ENCODE measurements at places on chromosomes 4 and X.

DNA sequence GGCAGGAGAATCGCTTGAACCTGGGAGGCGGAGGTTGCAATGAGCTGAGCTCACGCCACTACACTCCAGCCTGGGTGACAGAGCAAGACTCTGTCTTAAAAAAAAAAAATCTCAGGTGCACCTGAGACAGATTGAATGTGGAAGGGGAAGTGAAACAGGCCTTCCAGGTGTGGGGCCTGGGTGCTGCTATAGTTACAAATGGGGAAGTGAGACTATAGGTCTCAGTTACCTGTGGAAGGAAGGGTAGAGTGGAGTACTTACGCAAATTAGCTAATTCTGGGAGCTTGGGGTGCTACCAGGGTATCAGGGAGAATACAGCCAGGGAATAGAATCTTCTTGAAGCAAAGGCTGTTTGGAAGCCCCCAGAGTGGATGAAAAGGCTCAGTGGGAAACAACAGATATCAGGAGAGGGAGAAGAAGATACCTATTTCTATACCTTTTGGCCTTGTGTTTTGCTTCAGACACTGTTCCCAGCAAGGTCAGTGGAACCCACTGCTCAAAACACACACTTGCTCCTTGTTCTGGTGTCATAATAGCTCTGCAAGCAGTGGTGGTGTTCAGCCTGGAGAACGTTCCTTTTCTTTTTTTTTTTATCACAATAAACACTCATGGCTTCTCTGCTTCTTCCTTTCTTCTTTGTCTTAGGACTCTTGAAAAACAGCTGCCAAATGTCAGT is 7.0 kb downstream of the CD38 start:
- DNase-seq: no peak
- peak overlapping the region; percentile 50 for H3K27ac ChIP-seq
- no peak overlapping the region for H3K4me3 ChIP-seq
- no peaks in the 10 kb centered on the region for H3K36me3 ChIP-seq
- H3K27me3 ChIP-seq: no peaks in the 10 kb centered on the region
- H3K4me1 ChIP-seq: peaks cover 57% of the 10 kb centered on the region

DNA sequence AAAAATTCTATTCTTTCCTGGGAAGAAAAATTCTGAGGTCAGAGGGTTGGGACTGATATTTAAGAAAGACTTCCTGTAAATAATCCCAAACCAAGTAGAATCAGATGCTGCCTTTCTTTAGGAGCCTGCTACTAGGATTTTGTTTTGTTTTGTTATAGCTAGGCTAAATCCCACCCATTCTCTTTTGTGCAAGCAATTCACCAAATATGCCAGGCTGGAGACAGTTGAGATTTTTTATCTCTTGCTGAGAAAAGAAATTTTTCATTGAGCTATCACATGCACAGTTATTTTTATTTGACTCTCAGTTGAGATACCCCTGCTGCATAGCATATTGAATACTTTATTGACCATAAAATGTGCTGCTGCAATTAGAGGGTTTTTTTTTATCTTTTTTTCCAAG is 196.0 kb downstream of the KCNIP4 start:
- no peaks in the 10 kb centered on the region for H3K27me3 ChIP-seq
- no peaks in the 10 kb centered on the region for H3K4me1 ChIP-seq
- no peak for DNase-seq
- no peak overlapping the region for H3K27ac ChIP-seq
- no peaks in the 10 kb centered on the region for H3K36me3 ChIP-seq

GRCh38 chrX:115018040-115018647 is 728 bp upstream of the IL13RA2 start:
- no peak for DNase-seq
- H3K36me3 ChIP-seq: no peaks in the 10 kb centered on the region
- H3K4me1 ChIP-seq: no peaks in the 10 kb centered on the region
- peaks cover 7% of the 10 kb centered on the region for H3K27me3 ChIP-seq
- H3K27ac ChIP-seq: no peak overlapping the region

- H3K4me3 ChIP-seq: no peak overlapping the region
- no peaks in the 10 kb centered on the region for H3K36me3 ChIP-seq
- DNase-seq: no peak
- H3K4me1 ChIP-seq: peaks cover 3% of the 10 kb centered on the region
These were observed 6.2 kb upstream of the MOB1B start for GRCh38 chr4:70895811-70896491.

GRCh38 chr4:6620891-6621555 is 19.5 kb upstream of the MRFAP1 start:
- H3K27me3 ChIP-seq: no peaks in the 10 kb centered on the region
- no peak overlapping the region for H3K27ac ChIP-seq
- H3K4me3 ChIP-seq: no peak overlapping the region
- H3K36me3 ChIP-seq: no peaks in the 10 kb centered on the region
- DNase-seq: peak; percentile 64

GRCh38 chr4:25080571-25080970 is 49.8 kb upstream of the LGI2 start:
- H3K27ac ChIP-seq: no peak overlapping the region
- H3K4me1 ChIP-seq: no peaks in the 10 kb centered on the region
- no peaks in the 10 kb centered on the region for H3K36me3 ChIP-seq

DNA sequence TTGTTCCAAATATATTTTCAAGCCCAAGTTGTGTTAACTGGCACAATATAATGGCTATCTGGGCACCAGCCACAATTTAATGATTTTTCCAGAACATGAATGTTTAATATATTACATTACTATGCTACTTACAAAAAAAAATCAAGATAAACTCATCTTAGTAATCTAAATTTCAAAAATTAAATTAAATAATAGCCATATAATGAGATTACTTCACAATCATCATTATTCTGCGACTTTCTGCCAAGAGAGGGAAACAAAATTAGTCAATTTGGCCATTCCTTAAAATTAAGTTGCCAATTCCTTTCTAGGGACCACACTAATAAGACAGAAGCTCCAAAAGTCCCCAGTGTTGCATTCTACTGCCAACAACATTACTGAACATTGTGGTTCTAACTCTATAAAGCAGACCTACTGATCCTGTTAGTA is 7.5 kb downstream of the NEK1 start:
- no peak for DNase-seq
- no peaks in the 10 kb centered on the region for H3K27me3 ChIP-seq
- peaks cover 31% of the 10 kb centered on the region for H3K4me1 ChIP-seq
- peaks cover 15% of the 10 kb centered on the region for H3K36me3 ChIP-seq
- no peak overlapping the region for H3K27ac ChIP-seq

DNA sequence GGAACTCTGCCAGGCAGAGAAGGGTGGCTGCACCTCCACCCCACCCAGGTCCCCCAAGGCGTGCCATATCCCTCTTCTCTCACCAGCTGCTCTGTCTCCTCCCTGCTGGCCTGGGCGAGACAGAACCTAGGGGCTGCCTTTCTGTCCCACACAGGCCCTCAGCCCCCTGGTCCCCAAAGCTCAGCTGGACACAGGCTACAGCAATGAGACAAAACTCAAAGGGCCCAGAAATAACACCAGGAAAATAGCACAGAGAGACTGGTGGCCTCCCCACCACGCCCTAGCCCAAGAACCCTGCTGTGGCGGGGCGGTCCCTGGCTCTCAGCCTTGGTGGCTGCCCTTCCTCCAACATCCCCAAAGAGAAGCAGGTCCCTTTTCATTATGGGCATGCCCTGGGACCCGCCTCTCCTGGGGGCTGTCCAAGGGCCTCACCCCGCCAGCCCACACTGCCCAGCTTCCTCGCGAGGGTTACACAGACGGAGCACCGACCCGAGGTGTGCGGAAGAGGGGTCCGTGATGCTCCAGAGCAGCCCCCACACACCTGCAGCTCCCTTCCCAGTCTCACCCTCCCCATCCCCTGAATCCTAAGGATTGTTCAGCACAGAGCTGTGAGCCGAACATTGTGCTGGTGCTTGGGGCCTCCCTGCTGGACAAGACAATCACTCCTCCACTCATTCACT is 67.7 kb upstream of the HMX1 start:
- H3K36me3 ChIP-seq: no peaks in the 10 kb centered on the region
- DNase-seq: peak; percentile 51
- no peak overlapping the region for H3K4me3 ChIP-seq
- H3K27me3 ChIP-seq: no peaks in the 10 kb centered on the region
- no peaks in the 10 kb centered on the region for H3K4me1 ChIP-seq
- H3K27ac ChIP-seq: no peak overlapping the region

DNA sequence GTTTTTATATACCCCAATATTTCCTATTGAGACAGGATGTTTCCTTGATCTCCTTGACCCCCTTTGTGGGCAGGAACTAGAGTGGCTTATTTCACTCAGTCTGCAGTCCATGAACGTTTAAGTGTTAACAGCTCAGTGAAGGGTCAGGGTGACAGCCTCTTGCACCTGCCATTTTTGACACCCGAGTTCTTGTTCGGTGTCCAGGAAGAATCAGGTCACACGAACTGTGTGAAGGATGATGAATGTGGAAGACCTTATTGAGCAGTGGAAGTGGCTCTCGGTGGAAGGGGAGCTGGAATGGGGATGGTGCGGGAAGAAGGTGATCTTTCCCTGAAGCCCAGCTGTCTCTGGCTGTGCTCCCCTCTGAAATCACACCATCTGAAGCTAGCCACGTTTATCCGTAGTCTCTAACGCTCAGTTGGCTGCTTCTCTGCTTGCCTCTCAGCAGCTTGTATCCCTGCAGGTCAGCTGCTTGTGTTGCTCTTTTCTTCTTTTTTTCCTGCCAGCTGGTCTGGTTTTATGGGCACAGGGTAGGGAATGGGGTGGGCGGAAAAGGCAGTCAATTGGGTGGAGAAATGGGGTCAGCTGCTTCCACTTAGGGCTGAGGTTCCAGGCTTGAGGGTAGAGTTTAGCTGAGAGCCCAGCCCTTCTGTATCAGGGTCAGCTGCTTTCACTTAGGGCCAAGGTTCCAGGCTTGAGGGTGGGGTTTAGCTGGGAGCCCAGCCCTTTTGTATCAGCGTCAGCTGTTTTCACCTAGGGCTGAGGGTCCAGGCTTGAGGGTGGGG is 29.0 kb upstream of the CCNG2 start:
- no peak for DNase-seq
- no peaks in the 10 kb centered on the region for H3K36me3 ChIP-seq
- H3K27me3 ChIP-seq: no peaks in the 10 kb centered on the region
- peaks cover 56% of the 10 kb centered on the region for H3K4me1 ChIP-seq
- H3K27ac ChIP-seq: peak overlapping the region; percentile 76

- DNase-seq: no peak
- H3K36me3 ChIP-seq: no peaks in the 10 kb centered on the region
- H3K4me1 ChIP-seq: peaks cover 9% of the 10 kb centered on the region
- H3K4me3 ChIP-seq: peak overlapping the region; percentile 58
- no peak overlapping the region for H3K27ac ChIP-seq
These were observed 2.8 kb downstream of the VEGFC start for GRCh38 chr4:176789955-176790354.

DNA sequence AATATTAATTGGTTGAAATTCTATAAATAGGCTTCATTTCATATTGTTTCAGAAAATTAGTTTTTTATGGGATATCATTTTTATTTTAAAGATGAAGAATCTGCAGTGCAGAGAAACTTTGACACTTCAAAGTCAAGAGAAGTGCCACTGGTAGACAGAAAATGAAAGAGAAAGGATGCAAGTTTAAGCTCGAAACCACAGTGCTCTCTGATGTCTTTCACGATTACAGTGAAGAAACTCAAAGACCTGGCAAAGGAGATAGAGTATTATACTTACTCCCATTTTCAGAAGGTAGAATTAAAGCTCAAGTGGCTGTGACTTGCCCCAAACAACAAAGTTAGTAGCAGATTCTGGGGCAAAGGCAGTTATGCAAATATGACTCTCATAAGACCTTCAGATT is 745.4 kb downstream of the TECRL start:
- no peak overlapping the region for H3K27ac ChIP-seq
- no peaks in the 10 kb centered on the region for H3K36me3 ChIP-seq
- no peaks in the 10 kb centered on the region for H3K4me1 ChIP-seq
- no peaks in the 10 kb centered on the region for H3K27me3 ChIP-seq

Measured in spleen (tissue), 13 donors.